IMR-90 (cell line): ENCODE measurements at places on chromosomes 5 and 9. TPM values are rescaled to one million over a fixed set of nuclear protein-coding genes. Genes with fewer than 3 reads are reported as not detected.

DNA sequence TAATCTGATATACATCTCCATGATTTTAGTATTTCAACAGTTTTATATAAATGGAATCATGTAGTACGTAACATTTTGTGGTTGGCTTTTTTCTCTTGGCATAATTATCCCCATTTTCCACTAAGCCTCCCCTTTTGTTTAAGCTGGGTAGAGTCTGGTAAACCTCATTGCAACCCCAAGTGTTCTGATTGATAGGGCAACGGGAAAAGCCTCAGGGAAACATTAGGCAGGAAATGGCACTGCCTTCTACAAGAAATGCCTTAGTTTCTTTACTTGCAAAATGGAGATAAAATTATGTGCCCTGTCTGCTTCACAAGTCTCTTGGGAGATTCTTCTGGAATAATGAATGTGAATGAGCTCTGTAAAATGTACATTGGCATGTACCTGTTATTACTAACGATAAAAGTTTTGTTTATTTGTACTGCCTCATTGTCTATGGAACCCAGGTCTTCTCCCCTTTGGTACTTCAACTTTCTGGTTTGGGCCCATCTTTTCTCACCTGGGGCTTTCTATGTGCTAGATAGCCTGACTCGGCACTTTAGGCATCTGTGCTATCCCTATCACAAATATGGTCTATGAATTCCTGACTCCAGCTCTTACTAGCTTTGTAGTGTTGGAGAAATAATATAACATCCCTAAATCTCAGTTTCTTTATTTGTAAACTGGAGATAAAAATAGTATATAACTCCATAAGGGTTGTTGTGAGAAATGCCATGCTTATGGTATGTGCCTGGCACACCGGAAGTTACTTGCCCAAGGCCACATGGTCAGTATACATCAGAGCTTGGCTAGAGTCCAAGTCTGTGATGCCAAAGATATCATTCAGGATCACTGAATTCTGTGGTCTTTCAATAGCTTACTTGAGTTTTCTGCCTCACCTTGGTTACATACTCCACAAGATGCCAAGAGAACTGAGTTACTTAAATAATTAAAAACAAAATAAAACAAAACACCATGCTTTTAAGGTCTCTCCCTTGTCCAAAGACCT, 48.2 kb upstream of the ZNF169 start:
- DNase-seq, result no peak
- no peak overlapping the region for H3K4me3 ChIP-seq
- H3K27ac ChIP-seq, result no peak overlapping the region
- H3K4me1 ChIP-seq, result peaks cover 2% of the 10 kb centered on the region

- H3K4me3 ChIP-seq, result no peak overlapping the region
- H3K27me3 ChIP-seq, result peaks cover 3% of the 10 kb centered on the region
- peak; percentile 22 for DNase-seq
- H3K36me3 ChIP-seq, result no peaks in the 10 kb centered on the region
- H3K4me1 ChIP-seq, result no peaks in the 10 kb centered on the region
- H3K27ac ChIP-seq, result no peak overlapping the region
Measured at GRCh38 chr9:3773362-3774060, 247.7 kb upstream of the RFX3 start.

- H3K27me3 ChIP-seq, result no peaks in the 10 kb centered on the region
- H3K36me3 ChIP-seq, result peaks cover 14% of the 10 kb centered on the region
- peak; percentile 47 for DNase-seq
- H3K4me3 ChIP-seq, result peak overlapping the region; percentile 73
- H3K4me1 ChIP-seq, result peaks cover 2% of the 10 kb centered on the region; the same call in 1 of the 2 replicates
- H3K27ac ChIP-seq, result peak overlapping the region; percentile 78
Measured at GRCh38 chr5:138352722-138353559, 456 bp downstream of the KDM3B start.

GRCh38 chr9:102185371-102185770, 446.9 kb upstream of the GRIN3A start:
- H3K4me3 ChIP-seq, result no peak overlapping the region
- no peaks in the 10 kb centered on the region for H3K4me1 ChIP-seq
- H3K27ac ChIP-seq, result no peak overlapping the region

The WWC1 gene
- 9.1 and 10.3 TPM in 2 replicates for total RNA-seq

The CCNJL gene
- total RNA-seq, result 2.0 and 2.8 TPM in 2 replicates

The ARRDC3 gene
- 82.2 and 86.7 TPM in 2 replicates for total RNA-seq
